SW 1271 (cell line): ENCODE measurements at places on chromosomes 3 and 15.

GRCh38 chr3:194134231-194134756, 1.7 kb upstream of the HES1 start:
- no peak for DNase-seq

DNA sequence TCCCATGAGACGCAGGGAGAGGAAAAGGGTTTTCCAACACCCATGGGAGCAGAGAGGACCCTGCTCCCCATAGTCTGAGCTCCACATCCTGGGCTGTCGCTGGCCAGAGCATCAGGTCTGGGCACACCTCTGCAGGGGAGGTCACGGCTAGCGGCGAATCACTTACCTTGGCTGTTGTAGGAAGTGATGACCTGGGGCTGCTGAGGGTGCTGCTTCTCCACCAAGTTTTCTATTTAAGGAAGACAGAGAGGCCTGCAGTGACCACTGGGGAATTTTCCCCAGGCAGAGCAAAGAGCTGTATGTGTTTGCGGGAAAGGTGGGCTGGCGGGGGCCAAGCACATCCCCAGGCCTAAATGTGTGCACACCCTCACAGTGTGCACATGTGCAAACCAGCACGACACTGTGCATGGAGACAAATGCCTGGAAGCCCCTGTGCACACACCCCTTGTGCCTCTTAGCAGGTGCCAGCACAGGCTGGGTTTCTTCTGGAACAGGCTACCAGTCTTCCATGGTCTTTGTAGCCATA, 7.6 kb downstream of the KY start:
- DNase-seq = no peak

DNA sequence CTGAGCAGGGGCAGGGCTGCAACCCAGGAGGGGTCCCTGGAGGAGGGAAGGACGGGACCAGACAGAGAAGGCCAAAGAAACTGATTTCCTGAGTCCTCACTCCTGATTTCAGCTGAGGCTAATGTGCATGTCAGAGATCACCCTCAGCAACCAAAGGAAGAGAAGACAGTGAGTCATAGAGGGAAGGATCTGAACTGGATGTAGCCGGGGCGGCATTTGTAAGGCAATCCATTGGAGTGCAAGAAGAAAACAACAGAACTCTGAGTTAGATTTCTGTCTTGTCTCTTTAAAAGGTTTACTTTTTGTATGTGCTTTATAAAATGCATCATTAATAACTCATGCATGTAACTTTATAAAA, 105.3 kb upstream of the AGBL1 start:
- DNase-seq = no peak

GRCh38 chr3:188002626-188003138, 151.3 kb upstream of the LPP start:
- no peak for DNase-seq

GRCh38 chr3:151999936-152000335, 126.5 kb downstream of the SUCNR1 start:
- no peak for DNase-seq

GRCh38 chr15:34241376-34242330, 16.8 kb downstream of the EMC4 start:
- DNase-seq = peak; percentile 26

DNA sequence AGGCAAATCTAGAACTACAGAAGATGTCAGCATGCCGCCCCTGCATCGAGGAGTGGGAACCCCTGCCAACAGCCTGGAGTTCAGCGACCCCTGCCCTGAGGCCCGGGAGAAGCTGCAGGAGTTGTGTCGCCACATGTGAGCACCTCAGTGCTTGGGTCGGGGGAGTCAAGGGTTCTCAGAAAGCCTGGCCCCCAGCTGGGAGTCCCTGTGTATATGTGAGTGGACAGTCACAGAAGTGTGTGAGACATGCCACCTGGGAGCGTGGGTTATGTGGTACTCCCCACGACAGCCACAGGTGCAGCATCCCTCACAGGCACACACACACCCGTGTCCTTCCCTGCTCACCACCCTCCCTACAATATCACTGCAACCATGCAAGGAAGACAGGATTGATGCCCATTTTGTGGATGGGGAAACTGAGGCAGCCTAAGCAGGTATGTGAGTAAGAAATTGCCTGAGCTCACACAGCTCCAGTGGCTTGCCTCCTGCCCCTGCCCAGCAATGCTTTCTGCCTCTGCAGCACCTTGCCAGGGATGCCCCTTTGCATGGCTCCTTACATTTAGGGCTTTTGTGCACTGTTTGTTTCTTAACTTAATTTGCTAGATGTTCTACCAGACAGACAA, 28.3 kb downstream of the C3orf20 start:
- no peak for DNase-seq

DNA sequence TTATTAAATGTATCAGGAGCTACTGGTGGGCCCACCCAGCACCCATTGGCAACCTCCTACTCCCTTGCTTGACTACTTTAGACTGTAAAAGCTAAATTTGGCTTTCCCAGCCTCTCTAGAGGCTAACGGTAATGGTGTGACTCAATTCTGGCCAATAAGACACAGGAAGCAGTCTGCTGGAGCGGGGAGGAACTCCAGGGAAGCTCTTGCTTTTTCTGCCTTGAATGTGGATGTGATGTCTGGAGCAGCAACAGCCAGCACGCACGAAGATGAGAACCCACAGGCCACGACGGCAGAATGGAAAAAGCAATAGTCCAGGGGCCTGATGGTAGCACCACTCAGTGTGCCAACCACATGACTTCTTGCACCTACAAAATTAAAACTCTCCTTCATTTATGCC, 39.9 kb downstream of the RAB6B start:
- no peak for DNase-seq

DNA sequence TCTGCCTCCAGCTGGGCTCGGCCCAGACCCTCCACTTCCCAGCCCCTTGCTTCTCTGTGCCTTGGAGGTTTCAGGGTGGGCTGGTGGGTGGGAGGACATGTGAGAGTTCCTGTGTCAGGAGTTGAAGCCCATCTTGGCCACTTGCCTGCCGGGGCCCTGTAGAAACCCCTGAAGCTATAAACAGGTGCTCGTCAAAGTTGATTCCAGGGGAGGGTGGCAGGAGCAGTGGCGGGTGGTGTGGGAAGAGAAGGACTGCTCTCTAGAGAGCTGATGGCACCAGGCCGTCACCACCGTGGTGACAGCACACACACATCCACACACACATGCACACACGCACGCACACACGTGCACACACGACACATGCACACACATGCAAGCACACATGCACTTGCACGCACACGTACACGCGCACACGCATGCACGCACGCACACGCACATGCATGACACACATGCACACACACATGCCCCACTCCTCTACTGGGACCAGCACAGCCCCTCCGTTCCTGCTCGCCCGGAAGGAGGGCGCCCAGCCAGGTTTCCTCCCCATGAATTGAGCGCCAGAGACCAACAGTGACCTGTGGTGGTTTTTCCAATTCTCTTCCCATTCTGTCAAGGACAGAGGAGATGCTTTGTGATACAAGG, 56.3 kb upstream of the CGNL1 start:
- no peak for DNase-seq

- DNase-seq = no peak
These were observed 213.4 kb upstream of the TBL1XR1 start for GRCh38 chr3:177410730-177411129.

- no peak for DNase-seq
These were observed 277.2 kb upstream of the BCHE start for GRCh38 chr3:166114448-166114847.

DNA sequence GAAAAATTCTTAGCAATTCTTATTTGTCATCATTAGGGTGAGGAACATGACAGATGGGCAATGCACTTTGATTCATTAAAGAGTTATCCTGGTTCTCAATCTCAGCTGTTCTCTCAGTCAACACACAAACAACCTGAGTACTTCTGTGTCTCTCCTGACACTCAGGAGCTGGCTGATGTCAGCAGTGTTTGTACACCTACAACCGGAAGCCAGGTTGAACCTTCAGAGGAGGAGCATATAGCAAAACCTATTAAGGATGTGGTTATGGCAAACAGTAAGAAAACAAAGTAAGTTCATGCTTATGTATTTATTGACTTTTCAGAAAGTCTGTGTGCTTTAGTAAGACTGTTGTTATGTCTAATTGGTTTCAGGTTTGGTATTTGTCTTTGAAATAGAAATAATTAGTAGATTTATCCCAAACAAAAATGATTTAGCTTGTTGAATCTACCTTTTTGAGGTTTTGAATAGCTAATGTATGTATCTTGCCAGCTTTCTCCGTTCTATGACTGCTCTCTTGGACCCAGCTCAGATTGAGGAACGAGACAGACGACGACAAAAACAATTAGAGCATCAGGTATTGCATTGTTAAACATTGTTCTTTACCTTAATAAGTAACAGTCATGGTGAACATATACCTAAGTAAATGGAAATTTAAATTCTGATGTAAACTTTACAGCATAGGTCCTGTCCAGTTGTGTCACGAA, 36.6 kb downstream of the CCDC66 start:
- no peak for DNase-seq

- DNase-seq = no peak
These were observed 145.3 kb downstream of the TJP1 start for GRCh38 chr15:29676961-29677402.

- DNase-seq = no peak
These were observed 43.4 kb downstream of the COLQ start for GRCh38 chr3:15477951-15478639.

- DNase-seq = no peak
These were observed 90.8 kb upstream of the CMC1 start for GRCh38 chr3:28150465-28151206.

GRCh38 chr3:22843854-22844253, 359.3 kb upstream of the UBE2E2 start:
- no peak for DNase-seq

DNA sequence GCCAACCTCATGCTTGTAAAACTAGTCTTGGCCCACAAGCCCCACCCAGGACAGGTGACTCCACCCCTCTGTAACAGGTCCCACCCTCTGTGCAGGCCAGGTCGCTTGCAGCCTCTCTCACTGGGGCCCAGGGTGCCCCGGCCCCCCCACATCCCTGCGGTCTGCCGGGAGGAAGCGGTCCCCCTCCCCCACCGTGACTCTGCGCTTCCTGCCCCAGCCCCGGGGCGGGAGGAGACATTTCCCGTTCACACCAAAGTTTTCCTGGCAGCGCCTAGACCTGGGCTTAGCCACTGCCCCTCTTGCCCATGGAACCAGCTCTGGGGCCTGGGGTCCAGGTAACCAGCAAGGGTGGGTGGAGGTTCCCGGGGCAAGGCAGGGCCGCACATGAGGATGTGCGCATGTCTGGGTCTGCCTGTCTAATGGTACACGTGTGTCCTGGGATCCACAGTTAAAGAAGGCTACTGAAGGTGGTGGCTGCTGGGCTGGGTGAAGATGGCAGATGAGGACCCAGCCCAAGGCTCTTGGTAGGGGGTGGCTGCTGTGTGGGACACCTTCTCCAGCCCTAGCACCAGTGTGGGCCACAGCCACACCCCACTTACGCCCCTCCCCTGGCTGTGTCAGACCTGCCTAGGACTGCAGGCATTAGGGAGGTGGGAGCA, 8.4 kb downstream of the NBEAL2 start:
- no peak for DNase-seq

DNA sequence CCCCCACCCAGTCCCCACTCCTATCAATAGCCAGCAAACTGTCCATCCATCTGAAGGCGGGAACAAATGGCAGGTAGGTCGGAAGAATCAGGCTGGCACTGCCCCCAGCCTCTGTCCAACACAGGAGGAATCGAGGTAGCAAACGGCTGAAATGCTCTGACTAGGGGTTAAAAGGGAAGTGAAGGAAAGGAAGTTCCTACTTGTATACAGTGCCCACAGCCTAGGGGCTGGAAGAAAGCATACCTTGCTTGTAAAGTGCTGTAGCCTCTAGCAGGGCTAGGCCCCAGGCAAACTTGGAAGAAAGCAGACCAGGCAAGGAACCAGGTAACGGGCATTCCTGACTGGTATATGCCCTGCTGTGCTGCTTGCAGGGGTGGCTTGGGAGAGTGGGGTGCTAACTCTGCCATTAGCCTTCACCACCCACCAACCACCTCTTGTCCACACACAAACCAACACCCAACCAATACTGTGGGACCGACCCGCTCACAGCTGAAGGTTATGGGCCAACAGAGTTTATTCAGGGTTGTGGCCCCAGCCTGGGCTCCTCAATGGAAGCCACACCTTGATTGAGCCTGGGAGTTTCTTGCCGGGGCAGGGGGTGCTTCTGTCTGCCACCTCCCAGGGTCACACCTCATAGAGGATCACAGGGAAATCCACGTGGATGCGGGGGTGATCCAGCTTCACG, 2.4 kb downstream of the TUSC2 start:
- DNase-seq = no peak

- no peak for DNase-seq
These were observed 262.6 kb downstream of the MAGI1 start for GRCh38 chr3:65776081-65776480.

DNA sequence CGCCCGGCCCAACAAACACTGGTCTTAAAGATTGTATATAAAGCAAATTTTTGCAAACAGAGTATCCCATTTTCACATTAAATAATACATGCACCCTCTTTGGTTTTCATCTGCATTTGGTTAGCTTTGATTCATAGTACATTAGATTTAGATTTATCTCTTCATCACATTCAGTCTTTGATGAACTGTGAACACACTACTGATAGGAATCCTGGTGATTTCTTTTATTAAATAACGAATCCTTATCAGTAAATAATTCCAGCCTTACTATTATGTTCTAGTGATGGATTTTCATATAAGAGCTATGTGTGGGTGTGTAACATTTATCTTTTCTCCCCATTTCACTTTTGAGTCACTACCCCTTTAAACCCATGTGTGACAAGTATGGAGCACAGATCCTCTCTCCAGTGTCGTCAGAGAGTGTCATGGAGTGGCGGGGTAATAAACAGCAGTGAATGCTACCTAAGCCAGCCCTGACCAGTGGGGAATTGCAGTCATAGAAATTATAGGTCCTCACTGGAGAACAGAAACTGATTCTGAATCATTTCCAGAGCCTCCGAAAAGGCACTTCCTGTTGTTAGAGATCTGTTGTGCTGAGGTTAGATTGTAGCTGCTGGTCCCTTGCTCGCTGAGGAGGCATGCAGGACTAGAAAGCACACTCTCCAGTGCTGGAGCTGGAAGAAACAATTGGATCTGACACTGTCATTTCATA, 22.0 kb downstream of the SLC7A14 start:
- no peak for DNase-seq
